ENCODE measurements at places on chromosomes 4 and X.
A peak's percentile ranks its signal among the peaks of the same experiment; 100 is the strongest.

GRCh38 chr4:160110891-160111290 is 1008.0 kb downstream of the RAPGEF2 start:
- DNase-seq: no peak

GRCh38 chr4:6753103-6753560 is 29.4 kb upstream of the KIAA0232 start:
- no peak for DNase-seq

DNA sequence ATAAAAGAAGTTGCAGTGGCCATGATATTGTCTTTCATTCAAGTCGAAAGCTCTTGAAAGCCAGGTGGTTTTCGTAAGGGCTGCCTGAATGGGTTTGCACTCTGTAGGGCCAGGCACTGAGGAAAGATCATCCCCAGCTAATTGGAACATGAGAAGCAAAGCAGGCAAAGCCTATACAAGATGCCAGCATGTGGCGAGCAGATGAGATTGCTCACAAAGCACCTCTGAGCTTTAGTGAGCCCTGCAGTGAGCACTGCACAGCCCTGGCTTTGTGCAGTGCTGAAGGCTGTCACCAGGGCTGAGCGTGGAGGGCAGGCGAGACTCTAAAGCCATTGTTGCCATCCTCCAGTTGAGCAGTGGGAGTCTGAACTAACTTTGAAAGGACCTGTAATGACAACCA is 53.8 kb downstream of the HADH start:
- DNase-seq: no peak

DNA sequence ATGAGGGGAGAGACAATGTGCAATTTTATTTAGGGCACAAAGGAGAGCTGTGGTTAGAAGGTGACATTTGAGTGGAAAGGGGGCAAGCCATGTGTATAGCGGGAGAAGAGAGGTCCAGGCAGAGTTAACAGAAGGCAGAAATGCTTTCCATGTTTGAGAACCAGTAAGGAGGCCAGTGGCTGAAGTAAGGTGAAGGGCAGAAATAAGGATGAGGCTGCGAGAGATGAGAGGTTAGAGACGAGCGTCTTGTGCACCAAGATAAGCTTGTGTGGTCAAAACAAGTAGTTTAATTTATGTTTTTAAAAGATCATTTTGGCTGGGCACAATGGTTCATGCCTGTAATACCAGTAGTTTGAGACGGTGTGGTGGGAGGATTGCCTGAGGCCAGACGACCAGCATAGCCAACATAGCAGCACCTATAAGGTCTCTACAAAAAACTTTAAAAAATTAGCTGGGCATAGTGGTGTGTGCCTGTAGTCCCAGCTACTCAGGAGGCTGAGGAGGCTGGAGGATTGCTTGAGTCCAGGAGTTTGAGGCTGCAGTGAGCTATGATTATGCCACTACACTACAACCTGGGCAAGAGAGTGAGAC is 8.5 kb downstream of the HTT start:
- no peak for DNase-seq

DNA sequence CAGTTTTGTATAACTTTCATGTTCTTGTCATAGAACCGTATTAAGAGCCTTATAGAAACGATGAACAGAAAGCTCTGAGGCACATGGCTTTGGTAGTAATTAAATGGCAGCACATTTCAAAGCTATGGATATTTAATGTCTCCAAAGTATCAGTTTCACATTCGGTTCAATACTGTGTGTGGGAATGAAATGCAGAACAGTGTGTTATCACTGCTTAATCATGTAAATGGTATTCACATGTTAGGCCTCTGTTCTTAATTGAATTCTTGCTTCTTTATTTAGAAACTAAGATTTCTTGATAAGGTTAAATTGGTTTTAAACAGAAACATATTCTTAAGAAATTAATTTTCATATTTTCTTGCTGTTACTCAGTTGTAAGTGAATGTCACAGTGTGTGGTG is 701.0 kb upstream of the PITX2 start:
- DNase-seq: no peak

DNA sequence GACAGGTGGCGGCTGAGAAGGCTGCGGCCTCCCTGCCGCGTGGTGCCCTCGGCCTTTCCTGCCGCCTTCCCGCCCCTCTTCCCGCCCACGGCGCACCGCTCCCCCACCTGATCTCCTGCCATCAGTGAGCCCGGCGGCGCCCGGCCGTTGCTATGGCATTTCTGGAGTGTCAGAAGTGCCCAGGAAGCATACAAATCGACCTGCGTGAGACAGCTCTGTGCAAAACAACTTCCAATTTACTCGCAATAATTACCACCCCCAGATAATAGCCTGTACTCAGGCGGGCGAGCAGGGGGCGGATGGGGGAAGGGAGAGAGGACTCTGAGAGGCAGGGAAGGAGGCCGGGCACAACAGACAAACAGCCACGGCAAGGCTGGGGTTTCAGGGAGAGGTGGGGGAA is 16.6 kb upstream of the ERCC6L start:
- no peak for DNase-seq

- no peak for DNase-seq
These were observed 109.7 kb downstream of the UNC5C start for GRCh38 chr4:95439071-95439470.

DNA sequence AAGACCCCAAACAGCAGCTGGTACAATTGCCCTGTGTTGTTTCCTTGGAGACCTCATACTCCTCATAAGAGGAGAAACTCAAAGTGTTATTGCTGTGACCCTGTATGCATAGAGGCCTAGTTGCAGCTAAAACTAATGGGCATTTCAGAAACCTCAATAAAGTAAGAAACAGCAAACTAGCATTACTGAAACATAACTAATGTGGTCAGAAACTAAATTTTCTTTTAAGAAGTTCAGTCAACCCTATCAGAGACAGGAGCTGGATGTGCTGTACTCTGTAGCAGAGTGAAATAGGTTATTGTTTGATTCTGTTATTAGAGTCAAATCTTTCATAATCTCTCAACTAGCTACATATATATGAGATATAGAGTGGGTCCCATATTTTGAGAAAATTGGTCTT is 257.5 kb upstream of the IRS4 start:
- DNase-seq: no peak

GRCh38 chr4:76156635-76157034 is 8.4 kb upstream of the NUP54 start:
- no peak for DNase-seq

DNA sequence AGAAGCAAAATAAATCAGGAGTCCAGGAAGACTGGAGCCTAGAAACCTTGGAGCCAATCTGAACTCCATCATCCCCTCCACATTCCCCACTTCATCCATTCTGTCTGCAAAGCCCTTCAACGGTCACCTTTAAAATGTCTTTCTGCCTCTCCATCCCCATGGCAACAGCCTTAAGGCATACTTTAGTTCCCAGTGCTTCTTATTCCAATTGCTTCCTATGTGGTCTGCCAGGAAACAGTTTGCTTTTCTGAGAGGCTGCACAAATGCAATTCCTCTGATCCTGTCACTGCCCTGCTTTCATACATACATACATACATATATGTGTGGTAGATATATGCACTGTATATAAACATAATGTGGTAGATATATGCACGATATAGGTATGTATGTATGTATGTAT is 786 bp upstream of the MAGEH1 start:
- no peak for DNase-seq

GRCh38 chr4:134345244-134345643 is 143.7 kb upstream of the PABPC4L start:
- no peak for DNase-seq

DNA sequence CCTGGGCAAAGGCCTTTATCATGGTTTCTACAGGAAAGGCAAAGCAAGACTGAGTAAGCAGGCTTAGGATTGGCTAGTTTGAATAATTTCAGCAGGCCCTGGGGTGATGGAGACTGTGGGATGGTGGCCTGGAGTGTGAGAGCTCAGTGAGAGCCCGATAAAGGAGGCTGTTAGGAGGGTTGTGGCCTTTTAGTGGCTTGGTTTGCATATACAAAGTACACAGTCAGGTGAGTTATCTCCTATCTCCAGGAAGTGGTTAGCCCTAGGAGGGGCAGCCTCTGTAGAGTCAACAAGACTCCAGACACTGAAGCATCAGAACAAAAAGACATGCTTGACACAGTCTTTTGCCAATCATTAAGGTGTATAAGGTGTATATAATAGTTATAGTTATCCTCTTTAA is 157.2 kb downstream of the CFAP299 start:
- no peak for DNase-seq

DNA sequence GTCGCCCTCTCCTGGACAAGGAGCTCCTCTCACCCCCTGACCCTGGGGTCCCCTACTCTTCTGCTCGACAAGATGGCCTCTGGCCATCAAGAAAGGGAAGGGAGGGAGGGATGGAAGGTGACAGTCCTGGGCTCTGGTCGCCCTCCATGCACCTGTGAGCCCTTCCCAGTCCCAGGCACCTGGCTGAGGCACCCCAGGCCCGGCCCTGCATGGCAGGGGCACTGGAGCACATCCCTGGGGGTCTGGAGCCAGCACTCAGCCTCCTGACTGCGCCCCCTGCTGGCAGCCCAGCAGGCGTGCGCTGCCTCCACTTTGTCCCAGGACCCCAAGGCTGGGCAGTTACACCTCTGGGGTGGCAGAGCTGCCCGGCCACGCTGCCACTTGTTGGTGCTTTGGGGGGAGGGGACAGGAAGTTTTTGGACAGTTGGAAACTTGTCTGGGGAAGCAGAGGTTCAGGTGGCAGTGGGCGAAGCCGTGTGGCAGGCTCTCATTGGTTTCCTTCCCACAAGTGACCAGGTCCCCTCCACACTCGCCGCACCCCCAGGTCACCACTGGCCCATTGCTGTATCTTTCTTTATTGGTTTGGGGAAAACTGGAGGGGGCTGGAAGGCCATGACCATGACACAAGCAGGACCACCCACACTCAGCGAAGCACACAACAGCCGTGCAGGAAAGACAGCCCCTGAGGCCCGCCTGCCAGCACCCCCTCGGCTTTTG is 4.3 kb downstream of the PNCK start:
- DNase-seq: peak; percentile 31

- DNase-seq: no peak
These were observed 14.9 kb downstream of the RNF212 start for GRCh38 chr4:1098311-1098925.

GRCh38 chr4:177729681-177730080 is 287.4 kb upstream of the AGA start:
- no peak for DNase-seq

DNA sequence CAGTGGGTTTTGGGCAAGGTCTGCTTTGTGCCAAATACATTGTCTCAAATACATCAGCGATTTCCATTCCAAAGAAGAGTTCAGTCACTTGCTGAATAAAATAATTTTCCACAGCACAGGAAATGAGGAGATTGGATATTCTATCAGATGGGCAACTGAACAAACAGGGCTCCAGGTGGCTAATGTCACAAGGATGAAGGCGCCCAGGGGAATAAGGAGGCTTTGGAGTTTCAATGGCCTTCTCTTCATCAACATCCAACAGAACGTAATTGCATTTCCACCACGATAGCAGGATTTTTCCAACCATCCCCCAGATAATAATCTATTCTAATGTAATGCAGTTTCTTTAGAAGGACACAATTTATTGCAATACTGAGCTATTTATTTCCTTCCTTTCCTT is 104.7 kb upstream of the KLHL13 start:
- no peak for DNase-seq

DNA sequence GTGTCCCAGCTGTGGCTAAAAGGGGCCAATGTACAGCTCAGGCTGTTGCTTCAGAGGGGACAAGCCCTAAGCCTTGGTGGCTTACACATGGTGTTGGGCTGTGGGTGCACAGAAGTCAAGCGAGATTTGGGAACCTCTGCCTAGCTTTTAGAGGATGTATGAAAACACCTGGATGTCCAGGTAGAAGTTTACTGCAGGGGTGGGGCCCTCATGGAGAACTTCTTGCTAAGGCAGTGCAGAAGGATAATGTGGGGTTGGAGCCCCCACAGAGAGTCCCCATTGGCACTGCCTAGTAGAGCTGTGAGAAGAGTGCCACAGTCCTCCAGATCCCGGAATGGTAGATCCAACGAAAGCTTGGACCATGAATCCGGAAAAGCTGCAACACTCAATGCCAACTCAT is 40.5 kb downstream of the UBA6 start:
- no peak for DNase-seq

DNA sequence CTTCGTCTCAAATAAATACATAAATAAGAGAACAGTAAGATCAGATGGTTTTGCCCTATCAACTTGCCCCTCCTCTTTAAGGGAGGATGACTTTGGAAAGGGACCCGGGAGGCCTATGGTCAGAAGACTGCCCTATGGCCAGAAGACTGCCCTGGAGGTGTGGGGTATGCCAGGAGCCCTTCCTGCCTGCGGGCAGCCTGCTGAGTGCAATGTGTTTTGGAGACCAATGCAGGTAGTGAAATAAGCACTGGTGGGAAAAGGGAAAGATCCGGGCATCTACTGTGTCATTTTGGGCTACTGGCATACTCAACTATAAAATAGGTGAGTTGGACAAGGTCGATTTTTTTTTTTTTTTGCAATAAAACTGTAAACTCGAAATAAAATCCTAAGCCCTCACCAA is 129.8 kb upstream of the SLC34A2 start:
- DNase-seq: no peak

GRCh38 chrX:72393836-72394517 is 88.3 kb upstream of the CITED1 start:
- no peak for DNase-seq

- DNase-seq: no peak
These were observed 22.7 kb upstream of the PSAPL1 start for GRCh38 chr4:7457201-7458065.

- DNase-seq: no peak
These were observed 57.3 kb upstream of the USP51 start for GRCh38 chrX:55546956-55547355.

DNA sequence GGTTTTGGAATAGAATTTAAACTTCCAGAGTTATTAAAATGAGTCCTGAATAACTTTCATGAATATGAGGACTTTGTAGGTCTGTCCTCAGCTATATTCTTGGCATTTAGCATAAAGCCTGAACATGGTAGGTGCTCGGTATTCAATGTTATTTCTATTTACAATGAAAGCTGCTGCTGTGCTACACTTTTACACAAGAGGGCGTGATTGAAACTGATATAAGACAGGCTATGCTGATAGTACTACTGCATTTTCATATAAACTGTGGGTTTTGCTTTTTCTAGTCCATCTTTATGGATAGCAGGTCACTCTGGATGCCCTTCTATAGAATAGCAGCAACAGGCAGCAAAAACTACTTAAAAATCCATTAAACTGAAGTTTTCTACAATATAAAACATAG is 12.3 kb upstream of the GNPDA2 start:
- DNase-seq: no peak

DNA sequence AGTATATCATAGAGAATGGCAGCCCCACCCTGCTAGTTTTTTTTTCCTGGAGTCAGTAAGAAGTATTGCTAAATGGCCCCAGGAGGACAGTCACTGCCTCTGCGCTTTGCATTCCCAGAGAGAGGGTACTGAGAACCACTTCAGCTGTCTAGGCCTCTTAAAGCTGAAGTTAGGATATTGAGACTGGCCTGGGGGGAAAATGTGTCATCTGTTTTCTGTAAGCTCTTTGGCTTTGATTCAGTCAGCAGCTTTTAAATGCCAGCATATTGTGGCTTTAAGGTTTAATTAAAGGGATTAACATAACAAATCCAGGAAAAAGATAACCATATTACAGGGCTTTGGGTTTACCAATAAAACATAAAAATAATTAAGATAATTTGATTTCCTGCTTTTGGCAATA is 852.0 kb downstream of the PCDH18 start:
- no peak for DNase-seq
